ENCODE measurements at places on chromosomes 5 and 9.

- DNase-seq, result no peak
Measured at GRCh38 chr9:104826911-104827310, 63.0 kb downstream of the NIPSNAP3B start.

DNA sequence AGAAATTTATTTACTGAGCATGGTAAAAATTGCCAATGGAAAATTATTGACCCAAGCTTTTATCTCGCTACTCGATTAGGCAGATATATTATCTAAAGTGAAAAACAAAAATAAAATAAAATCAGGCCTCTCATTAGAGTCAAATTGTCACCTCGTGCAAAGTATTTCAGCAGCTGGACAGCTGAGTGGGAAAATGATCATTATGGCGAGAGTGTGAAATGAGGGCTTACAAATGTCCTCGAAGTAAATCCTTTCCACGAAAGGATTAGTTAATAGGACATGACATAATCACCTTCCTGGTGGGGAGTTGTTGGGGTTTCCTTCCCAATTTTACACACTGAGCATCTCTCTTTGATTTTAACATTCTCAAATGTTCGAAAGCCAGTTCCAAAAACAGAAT, 5.4 kb upstream of the DPYSL3 start:
- DNase-seq, result no peak

DNA sequence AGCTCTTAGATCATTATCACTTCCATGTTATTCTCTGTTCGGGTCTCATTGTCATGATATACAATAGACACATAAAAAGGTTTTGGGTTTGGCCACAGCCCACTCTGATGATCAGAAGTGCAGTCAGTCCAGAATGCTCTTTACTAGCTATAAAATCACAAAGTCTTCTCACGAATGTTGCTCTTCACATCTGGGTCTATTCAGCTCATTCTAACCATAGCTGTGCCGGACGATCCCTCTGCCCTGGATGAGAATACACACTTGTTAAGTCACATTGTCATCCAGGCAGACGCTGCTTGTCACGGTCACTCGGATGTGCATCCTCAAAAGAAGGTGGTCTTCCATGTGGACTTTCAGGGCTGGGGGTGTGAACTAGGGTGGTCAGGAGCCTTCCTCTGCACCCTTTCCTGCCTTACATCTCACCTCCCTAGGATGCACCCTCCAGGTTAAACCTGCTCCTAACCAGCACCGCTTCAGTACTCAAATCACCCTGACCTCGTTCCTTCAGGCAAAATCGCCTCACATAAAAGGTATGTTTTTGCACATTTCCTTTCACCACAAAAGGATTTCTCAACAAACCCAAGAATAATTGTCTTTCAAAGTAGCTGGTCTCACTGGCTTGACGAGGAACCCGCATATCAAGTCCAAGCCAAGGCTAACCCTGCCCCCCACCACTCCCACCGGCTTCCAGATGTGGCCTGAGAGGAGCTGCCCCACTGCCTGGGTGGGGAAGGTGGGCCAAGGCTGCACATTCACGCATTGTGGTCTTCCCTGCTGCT, 21.9 kb downstream of the ANKH start:
- no peak for DNase-seq

- DNase-seq, result no peak
Measured at GRCh38 chr9:36101916-36102741, 34.4 kb upstream of the GLIPR2 start.

DNA sequence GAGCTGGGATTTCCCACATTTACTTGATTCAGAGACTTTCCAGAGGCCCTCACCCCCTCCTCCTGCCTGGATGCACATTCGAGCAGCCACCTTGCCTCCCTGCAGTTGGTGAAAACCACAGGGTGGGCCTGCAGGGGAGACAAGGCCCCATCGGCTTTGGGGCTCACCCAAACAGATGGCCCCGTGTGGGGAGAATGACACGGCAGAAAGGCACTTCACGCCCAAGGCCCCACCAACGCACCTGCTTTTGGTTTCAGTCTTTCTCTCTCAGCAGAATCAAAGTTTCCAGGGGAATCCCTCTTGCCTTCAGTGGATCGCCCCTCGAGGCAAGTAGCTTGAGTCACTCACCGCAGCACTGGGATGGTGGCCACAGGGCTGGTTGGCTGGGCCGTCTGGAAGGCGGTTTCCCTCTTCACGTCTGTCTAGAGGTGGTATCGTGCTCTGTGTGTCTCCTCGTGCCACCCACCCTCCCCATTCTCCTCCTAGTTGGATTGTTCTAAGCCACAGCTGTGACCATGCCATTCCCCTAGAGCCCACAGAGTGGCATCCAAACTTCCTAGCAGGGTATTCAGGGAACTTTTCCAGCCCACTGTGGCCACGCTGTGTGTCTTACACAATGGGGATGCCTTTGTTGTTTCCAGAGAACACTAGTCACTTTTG, 31.8 kb downstream of the SEC61B start:
- no peak for DNase-seq

DNA sequence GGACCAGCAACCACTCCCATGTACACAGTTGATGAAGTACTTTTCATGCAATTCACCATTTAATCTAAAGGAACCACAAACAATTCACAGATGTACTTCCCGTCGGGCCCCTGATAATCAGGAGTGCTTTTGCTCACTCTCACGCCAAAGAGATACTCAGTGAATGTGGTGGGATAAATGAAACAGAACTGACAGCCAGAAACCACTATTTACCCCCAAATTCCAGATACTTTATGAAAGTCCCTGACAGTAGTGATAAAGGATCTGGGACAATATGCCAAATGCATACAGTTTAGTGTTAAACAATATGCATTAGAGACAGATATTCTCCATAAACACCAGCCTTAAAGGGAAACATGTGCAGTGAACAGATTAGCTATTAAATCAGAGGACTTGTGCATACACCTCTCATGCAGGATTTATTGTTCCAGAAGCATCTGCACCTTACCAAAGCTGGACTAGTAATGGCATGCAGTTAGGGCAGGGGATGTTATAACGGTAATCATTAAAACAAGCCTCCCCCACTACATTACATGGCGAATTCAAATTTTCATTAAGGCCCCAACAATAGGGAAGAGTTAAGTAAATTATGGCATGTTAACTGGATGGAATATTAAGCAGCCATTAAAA, 74.0 kb upstream of the SLC25A51 start:
- DNase-seq, result no peak

- DNase-seq, result no peak
Measured at GRCh38 chr5:152125661-152126205, 201.1 kb upstream of the GLRA1 start.

DNA sequence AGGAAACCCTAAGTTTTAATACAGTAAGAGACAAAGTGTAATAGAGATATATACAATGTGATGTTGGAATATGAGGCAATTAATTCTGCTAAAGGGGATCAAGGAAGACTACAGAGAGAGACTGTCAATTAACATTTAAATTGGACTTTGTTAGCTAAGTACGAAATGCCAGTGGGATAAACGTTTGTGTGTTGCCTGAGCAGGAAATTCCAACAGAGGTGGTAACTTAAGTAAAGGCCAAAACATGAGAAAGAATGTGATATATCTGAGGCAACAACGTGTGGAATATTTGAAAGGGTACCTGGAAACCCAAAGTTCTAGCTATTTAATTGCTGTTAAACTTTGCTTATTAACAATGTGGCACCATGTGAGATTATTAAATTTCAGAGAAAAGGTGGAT, 1666.9 kb upstream of the WWC1 start:
- no peak for DNase-seq

DNA sequence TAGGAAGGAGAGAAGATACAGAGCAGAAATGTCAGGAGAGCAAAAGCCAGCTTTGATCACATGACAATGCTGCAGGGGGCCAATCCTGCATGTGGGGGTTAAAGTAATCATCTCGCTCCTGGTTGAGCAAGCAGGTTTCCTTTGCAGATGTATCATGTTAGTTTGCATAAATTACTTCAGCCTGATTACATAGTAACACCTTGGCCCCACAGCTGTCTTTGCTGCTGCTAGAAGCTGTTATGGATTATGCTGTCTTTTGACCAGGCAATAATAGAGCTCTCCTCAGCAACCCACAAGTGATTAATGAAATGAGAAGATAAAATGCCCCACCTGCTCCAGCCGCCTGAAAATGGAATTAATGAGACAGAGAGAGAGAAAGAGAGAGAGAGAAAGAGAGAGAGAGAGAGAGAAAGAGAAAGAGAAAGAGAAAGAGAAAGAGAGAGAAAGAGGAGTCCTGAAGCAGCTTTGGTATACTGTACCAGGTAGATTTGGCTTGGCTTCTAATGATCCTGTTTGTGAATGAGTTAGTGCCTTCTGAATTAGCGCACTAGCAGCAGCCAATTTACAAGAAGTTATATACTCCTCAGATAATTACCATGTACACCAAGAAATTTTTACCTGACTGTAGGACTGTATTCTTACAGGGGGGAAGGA, 174.3 kb upstream of the RORB start:
- DNase-seq, result no peak

GRCh38 chr5:3526551-3527185, 69.0 kb upstream of the IRX1 start:
- DNase-seq, result no peak

- no peak for DNase-seq
Measured at GRCh38 chr5:66929995-66930394, 266.6 kb downstream of the CD180 start.

- DNase-seq, result no peak
Measured at GRCh38 chr5:55345327-55345726, 37.5 kb downstream of the MTREX start.

Measured in vagina (tissue), 2 donors.